Activated naive CD4-positive, alpha-beta T cell treated with anti-CD3 and anti-CD28 coated beads, Interleukin-2, amount 10 ng/mL, durations not matched to agents 7 days and 5 days (primary cell): ENCODE measurements at places on chromosomes 6 and 20.

- DNase-seq, result no peak
These were observed 46.1 kb downstream of the LYRM4 start for GRCh38 chr6:5214570-5215052.

- no peak for DNase-seq
These were observed 72.4 kb upstream of the BACH2 start for GRCh38 chr6:90369024-90369519.

DNA sequence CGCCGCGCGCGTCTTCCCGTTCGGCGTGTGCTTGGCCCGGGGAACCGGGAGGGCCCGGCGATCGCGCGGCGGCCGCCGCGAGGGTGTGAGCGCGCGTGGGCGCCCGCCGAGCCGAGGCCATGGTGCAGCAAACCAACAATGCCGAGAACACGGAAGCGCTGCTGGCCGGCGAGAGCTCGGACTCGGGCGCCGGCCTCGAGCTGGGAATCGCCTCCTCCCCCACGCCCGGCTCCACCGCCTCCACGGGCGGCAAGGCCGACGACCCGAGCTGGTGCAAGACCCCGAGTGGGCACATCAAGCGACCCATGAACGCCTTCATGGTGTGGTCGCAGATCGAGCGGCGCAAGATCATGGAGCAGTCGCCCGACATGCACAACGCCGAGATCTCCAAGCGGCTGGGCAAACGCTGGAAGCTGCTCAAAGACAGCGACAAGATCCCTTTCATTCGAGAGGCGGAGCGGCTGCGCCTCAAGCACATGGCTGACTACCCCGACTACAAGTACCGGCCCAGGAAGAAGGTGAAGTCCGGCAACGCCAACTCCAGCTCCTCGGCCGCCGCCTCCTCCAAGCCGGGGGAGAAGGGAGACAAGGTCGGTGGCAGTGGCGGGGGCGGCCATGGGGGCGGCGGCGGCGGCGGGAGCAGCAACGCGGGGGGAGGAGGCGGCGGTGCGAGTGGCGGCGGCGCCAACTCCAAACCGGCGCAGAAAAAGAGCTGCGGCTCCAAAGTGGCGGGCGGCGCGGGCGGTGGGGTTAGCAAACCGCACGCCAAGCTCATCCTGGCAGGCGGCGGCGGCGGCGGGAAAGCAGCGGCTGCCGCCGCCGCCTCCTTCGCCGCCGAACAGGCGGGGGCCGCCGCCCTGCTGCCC, 1.1 kb downstream of the SOX4 start:
- DNase-seq, result peak; percentile 55

DNA sequence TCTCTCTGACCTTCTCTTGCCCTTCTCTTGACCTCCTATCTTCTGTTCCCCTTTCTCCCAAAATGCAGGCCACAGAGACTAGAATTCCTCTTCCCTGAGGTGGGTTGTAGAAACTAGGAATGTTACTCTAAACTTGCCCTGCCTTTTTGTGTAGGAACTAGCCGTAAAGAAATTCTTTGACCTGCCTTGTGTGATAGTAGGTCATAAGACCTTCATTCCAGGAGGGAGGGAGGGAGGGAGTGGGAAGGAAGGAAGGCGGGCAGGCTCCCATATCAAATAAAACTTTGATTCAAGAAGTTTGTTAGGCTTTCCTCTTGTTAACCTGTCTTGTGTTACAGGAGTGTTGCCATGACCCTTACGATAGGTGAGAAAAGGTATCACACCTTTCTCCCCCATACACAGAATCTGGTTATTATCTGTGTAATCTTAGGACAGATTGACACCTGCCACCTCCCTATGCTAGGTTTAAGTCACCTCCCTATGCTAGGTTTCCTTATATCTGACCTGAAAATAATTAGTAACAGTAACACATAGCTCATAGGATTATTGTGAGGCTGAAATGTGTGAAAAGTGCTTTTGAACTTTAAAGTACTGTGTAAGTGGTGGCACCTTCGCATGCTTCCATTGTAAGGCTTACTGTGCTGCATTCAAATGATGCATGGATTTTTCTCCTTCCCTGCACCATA, 32.6 kb upstream of the FUCA2 start:
- no peak for DNase-seq

DNA sequence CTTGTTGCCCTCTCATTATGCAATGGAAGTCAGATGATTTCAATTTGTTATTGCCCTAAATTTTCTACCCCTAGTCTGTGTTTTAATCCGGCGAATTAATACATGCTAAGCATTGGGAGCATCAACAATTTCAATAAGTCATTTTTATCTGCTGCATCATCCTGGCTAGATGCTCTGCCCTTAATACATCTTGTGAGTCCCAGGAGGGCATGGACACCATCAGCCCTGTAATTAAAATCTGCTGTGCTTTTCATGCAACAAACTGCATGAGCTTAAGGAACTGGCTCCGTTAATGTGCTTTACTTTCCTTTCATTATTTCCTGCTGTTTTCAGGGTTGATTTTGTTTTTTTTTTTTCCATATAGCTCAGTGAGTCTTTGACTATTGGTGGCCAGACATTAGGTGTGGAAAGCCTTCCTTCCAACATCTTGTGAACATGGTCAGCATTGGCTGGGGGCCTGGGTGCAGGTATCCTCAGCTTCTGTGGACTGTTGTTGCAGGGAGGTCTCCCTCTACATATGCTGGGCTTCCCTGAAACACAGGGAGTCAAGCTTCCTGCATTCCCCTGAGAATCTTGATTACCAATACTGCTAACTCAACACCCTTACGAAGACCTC, 8.5 kb upstream of the PBOV1 start:
- DNase-seq, result no peak
